ENCODE measurements at places on chromosomes 16 and 17.

DNA sequence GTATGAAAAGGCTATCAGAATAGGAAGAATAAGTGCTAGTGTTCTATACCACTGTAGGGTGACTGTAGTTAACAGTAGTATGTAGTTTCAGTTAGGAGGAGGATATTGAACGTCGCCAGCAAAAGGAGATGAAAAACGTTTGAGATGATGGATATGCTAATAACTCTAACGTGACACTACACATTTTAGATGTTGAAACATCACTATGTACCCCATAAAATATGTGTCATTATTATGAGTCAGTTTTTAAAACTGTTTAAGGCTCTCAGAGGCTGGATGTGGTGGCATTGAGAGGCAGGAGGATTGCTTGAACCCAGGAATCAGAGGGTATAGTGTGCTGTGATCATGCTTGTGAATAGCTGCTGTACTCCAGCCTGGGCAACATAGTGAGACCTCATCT is 31.8 kb downstream of the UBN1 start:
- peak; percentile 35 for DNase-seq

GRCh38 chr17:67183531-67183930 is 61.5 kb downstream of the HELZ start:
- DNase-seq: peak; percentile 4

GRCh38 chr16:51243936-51244436 is 92.9 kb upstream of the SALL1 start:
- DNase-seq: peak; percentile 6

DNA sequence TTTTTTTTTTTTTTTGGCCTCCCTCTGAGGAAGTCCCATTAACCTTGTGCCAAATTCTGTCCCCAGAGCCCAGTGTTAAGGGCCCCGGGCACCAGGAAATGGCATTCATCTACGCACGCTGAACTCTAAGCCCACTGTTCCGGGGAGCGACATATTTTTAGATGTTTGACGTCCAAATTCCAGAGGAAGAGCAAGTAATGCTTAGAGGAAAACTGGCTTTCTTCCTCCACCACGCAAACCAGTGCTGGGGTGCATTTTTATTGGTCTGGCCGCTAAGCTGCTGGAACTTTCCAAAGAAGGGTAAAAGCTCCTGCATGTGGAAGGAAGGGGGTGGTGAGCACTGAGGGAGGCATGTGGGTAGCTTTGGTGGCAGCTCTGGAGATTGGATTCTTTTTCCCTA is 8.3 kb downstream of the WFDC1 start:
- DNase-seq: peak; percentile 70

DNA sequence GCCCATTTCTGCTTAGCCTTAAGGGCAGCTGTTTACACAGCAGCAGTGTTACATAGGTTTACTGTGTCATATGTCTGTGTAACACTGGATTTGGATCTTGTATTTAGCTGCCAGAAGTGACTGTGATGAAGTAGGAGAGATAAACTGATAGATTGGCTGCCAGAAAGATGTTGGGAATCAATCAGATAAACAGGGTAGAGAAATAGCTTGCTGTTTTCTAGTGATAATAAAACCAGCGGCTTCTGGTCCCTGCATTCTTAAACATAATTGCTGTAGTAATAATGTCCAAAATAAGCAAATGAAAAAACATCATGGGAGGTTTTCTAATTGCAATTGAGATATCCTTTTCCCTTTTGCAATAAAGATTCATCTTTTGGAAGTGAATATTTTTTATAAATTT is 68.7 kb downstream of the AATF start:
- no peak for DNase-seq

DNA sequence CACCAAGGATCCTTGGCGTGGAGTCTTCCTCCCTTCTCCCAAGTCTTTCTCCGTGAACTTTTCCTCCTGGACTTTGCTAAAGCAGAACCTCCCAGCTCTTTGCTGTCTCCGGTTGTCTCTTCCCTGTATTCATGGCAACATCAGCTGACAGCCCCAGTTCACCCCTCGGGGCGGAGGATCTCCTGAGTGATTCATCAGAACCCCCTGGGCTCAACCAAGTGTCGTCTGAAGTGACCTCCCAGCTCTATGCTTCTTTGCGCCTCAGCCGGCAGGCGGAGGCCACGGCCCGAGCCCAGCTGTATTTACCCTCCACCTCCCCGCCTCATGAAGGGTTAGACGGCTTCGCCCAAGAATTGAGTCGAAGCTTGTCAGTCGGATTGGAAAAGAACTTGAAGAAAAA is 943 bp downstream of the CNTROB start:
- DNase-seq: peak; percentile 68

- no peak for DNase-seq
Observed at GRCh38 chr16:78584213-78584860, 484.9 kb downstream of the WWOX start.

DNA sequence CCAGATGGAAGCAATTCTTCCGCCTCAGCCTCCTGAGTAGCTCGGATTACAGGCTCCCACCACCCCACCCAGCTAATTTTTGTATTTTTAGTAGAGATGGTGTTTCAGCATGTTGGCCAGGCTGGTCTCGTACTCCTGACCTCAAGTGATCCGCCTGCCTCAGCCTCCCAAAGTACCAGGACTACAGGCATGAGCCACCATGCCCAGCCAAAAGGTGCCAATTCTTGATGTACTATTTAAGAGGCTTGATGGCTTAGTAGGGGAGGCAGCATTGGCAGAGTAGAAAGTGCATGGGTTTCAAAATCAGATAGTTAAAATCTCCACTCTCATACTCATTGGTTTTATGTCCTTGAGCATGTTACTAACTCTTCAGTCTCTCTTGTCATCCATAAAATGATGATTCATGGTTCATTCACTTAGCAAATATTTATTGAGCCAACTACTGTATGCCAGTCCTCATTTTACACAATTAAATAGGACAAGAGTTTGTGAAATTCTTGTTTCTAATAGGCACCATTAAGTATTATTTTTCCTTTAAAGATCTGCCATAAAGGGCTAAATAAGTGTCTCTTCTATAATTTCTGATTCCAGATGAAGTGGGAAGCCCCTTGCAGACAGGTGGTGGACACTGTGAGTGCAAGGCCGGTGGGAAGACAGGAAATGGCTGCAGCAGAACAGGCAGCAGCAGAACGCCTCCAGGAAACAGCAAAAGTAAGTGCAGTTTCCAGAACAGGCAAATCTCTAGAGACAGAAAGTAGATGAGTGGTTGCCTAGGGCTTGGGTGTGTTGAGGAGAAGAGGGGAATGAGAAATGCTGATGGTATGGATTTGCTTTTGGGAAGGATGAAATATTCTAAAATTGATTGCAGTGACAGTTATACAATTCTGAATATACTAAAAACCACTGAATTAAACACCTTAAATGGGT is 8.2 kb upstream of the RPL27 start:
- DNase-seq: peak; percentile 69

- peak; percentile 64 for DNase-seq
Observed at GRCh38 chr17:65261682-65262636, 124.8 kb downstream of the RGS9 start.

DNA sequence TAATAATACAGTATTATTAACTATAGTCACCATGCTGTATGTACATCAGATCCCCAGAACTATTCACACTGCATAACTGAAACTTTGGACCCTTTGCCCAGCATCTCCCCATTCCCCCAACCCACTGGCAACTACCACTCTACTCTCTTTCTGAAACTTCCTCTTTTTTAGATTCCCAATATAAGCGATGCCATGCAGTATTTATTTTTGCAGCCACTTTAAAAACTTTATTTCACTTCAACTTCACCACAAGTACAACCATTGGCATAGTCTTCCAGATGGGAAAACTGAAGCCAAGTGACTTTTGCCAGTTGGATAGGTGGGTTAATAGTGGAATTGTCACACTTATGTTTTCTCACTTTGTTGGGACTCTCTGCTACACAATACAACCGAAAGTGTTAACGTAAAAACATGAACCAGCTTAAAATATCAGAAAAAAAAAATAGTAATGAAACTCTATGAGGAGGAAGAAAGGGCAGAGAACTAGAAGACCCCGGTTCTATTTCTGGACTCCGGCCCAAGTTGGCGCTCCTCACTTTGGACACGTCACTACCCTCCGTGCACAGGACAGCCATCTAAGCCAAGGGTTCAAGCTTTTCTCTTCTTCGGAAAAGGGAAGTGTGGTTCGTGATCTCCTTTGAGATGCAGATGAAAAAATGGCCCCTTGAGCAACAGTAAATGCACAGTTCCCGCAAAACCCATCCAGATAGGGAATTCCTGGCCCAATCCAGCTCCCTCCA is 743 bp downstream of the SHCBP1 start:
- DNase-seq: peak; percentile 48

DNA sequence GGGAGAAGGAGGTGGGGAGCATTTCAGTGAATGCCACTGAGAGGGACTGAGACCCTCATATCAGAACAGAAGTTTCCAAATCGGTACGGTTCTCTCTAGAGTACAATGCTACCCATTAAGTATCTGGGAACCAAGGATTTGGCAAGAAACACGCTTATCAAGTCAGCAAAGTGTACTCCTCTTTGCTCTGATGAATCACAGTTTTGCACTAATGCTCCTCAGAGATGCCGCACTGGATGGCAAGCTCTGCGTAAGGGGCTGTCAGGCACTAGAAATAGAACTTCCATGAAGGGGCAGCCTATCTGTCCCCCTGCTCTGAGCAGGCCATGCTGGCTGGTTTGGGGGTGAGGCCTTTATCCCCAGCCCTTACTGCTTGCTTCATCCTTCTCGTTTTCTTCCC is 4.8 kb upstream of the ABCC12 start:
- peak; percentile 20 for DNase-seq

- DNase-seq: no peak
Observed at GRCh38 chr16:75606507-75606906, 16.6 kb downstream of the ADAT1 start.

GRCh38 chr16:49839017-49839825 is 16.7 kb downstream of the ZNF423 start:
- DNase-seq: no peak

- peak; percentile 36 for DNase-seq
Observed at GRCh38 chr16:82582975-82583374, 43.8 kb upstream of the CDH13 start.

DNA sequence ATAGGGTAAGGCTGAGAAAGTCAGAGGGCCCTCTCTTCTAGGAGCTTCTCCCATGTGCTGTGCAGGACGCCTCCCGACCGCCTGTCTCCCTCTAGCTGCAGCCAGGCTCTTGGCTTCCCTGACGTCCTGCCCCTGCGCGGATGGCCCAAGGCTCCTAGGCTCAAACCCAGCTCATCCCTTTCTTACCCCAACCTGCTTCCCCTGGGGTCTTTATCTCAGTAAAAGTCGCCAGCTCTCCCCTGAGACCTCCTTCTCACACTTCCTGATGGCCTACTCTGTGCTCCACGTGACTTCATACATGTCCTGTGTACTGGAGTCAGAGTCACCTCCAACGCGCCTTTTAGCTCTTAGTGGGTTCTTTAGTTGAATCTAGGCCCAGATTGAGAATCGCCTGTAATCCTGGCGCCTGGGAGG is 1.1 kb upstream of the ZNF747 start:
- DNase-seq: peak; percentile 74

DNA sequence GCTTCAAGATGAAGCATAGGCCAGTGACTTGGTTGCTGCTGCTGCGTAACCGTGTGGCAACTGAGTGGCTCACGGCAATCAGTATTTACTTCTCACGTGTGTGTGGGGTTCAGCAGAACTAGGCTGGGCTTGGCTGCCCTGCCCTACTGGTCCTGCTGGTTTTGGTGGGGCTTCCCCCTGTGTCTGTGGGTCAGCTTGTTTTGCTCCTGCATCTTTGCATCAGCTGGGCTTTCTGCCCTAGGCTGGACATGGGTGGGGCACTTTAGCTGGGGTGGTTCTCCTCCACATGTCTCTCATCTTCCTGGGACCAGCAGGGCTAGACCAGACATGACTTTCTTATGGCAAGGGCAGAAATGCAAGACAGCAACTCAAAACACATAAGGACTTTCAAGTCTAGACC is 550.5 kb downstream of the MAF start:
- DNase-seq: no peak

GRCh38 chr16:71848622-71849021 is 2.8 kb downstream of the ATXN1L start:
- no peak for DNase-seq

- peak; percentile 68 for DNase-seq
Observed at GRCh38 chr16:1691956-1692355, 13.9 kb downstream of the JPT2 start.

- no peak for DNase-seq
Observed at GRCh38 chr17:49312722-49313121, 49.3 kb downstream of the ZNF652 start.

GRCh38 chr17:7969433-7969832 is 33.0 kb upstream of the GUCY2D start:
- no peak for DNase-seq

DNA sequence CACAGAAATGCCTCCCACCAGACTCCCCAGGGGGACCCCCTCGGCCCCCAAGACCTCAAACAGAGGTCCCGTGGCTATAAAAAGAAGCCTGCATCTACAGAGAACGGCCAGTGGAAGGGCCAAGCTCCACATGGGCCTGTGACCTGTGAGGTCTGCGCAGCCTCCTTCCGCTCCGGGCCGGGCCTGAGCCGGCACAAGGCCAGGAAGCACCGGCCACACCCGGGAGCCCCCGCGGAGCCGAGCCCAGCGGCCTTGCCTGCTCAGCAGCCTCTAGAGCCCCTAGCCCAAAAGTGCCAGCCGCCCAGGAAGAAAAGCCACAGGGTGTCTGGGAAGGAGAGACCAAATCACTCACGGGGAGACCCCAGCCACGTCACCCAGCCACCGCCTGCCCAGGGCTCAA is 18.3 kb upstream of the ZFPM1 start:
- DNase-seq: no peak

- no peak for DNase-seq
Observed at GRCh38 chr16:58862334-58863021, 128.4 kb upstream of the GOT2 start.

GRCh38 chr17:28865946-28866752 is 11.3 kb downstream of the ERAL1 start:
- peak; percentile 35 for DNase-seq

DNA sequence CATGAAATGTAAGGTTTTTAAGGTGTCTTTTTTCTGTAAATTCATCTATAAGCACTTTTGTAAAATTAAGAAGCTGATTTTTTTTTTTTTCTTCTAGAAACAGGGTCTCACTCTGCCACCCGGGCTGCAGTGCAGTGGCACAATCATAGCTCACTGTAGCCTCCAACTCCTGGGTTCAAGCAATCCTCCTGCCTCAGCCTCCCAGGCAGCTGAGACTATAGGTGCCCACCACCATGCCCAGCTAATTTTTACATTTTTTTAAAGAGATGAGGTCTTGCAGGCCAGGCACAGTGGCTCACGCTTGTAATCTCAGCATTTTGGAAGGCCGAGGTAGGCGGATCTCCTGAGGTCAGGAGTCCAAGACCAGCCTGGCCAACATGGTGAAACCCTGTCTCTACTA is 4.5 kb upstream of the CYB5B start:
- no peak for DNase-seq

DNA sequence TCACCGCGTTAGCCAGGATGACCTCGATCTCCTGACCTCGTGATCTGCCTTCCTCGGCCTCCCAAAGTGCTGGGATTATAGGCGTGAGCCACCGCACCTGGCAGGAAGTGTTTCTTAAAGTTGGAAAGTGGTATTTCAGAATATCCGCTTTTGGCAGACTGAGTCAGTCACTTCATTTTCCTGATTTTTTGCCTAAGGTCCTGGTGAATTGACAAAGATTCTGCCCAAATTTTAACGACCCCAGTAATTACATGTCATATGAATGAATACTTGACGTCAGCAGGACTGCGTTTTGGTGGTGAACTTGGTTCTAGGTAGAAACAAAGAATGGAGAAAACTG is 4.5 kb upstream of the BRCA1 start:
- DNase-seq: no peak
